ENCODE measurements at places on chromosomes 1 and 21.

DNA sequence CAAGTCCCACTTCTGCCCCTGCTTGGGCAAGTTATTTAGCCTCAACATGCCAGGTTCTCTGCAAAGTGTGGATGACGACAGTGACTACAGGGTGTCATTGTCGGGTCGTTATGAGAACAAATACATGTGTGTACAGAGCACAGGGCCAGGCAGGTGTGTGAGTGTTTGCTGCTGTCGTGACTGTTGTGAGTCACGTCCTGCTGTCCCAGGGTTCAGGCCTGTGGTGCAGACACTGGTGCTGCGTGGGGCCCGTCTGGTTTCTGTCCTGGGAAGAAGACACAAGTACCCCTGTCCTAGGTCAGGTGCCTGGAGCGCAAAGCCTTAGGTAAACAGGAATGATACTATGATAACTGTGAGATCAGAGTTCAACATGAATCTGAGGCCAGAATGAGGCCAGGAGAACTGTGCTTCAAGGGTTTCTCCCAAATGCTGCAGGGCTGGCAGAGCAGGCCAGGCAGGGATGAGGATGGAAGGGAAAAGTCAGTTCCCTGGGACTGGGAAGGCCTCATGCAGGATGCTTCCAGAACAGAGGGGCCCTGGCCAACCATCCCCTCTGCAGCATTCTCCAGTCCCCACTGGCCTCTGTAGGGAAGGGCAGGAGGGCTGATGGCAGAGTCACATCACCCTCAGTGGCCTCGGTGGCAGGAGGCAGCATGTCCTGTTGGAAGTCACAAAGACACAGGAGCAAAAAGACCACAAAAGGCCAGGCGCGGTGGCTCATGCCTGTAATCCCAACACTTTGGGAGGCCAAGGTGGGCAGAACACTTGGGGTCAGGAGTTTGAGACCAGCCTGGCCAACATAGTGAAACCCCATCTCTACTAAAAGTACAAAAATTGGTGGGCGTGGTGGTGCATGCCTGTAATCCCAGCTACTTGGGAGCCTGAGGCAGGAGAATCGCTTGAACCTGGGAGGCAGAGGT lies 15.7 kb downstream of the GPR157 start:
- DNase-seq = no peak

- DNase-seq = no peak
Observed at GRCh38 chr1:43786201-43786958, 79.0 kb downstream of the ST3GAL3 start.

DNA sequence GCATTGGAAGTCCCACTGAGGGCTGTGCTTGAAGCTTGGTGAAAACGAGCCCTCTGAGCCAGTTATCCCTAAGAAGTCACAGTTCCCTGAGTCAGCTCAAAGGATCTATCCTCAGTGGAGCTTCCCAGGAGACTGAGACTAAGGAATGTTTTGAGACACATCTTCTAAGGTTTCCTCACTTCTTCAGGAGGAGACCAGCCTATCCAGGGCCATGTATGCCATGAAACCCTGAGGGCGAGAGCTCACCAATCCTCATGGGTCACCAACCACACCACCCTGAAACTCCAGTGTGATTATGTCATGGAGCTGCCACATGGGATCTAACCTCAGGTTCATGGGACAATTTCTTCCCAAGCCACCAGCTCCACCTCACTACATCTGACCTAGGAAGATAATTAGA lies 7.6 kb upstream of the TIE1 start:
- no peak for DNase-seq

DNA sequence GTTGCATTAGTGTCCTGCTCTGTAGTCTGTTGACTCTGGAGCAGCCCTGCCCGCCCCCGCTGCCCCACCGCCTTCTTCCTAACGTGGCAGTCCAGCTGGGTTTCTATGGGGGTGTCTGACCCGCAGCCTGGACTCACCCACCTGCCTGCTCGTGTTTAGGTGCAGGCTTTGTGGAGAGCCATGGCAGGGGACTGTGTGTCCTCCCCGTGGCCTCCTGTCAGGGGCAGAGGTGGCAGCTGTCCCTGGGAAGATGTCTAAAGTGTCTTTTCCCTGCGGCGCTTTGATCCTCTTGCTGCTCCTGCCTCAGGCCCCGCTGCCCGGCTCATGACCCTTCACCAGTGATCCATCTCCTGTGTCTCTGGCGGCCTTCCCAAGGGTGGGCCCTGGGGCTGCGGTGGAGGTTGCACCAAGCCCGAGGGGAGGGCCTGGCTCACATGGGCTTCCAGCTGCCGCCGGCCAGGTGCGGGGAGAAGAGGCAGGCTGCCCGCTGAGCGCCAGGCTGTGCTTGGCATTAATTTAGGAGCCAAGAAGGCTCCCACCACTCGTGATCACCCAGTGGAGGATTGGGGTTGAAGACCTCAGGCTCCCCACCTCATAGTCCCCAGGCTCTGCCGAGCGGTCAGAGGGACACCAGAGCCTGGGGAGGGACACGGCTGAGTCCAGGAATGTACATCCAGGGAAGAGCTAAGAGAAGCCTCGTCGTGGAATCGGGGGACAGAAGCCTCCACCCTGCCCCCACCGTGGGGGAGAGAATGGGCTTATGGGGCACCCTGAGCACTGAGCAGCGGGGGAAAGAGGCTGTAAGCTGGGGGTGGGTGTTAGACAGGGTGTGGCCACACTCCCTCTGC lies 44.1 kb downstream of the COL18A1 start:
- no peak for DNase-seq

- DNase-seq = peak; percentile 79
Observed at GRCh38 chr1:230753586-230754251, 6.5 kb downstream of the CAPN9 start.

DNA sequence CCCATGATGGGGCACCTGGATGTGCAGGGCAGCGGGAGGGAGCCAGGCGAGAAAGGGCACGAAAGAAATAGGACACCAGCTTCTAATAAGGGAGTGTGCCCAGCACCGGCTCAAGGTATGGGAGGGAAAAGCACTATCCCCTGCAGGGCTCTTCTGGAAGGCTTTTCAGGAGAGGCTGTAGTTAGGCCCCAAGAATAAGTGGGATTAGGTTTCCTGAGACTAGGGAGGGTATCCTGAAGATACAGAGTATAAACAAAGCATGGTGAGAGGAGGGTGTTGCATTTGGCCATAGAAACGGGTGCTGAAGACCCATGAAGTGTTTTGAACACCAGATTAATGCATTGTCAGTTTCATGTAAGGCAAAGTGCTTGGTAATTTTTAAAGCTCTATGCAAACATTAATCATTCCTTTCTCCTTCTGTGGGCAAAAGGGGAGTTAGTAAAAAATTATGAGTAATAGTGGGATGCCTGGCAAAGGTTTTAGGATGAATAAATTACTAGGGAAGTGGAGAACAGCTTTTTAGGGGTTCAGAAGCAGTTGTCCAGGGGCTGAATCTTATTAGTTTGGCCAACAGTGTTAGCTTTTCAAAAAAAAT lies 74.0 kb downstream of the SYT6 start:
- DNase-seq = no peak
